Naive thymus-derived CD8-positive, alpha-beta T cell (primary cell): ENCODE measurements at places on chromosomes 2 and 18. TPM values are rescaled to one million over a fixed set of nuclear protein-coding genes. Genes with fewer than 3 reads are reported as not detected.

- H3K36me3 ChIP-seq: no peaks in the 10 kb centered on the region
- no peak for DNase-seq
- H3K27me3 ChIP-seq: no peaks in the 10 kb centered on the region
- H3K27ac ChIP-seq: no peak overlapping the region
- H3K4me3 ChIP-seq: no peak overlapping the region
Measured at GRCh38 chr2:213491376-213491775, 207.1 kb downstream of the SPAG16 start.

- H3K27ac ChIP-seq: no peak overlapping the region
- peaks cover 71% of the 10 kb centered on the region for H3K36me3 ChIP-seq
- H3K4me3 ChIP-seq: no peak overlapping the region
- peaks cover 4% of the 10 kb centered on the region for H3K4me1 ChIP-seq
- no peak for DNase-seq
Measured at GRCh38 chr18:79305911-79306310, 89.8 kb upstream of the NFATC1 start.

DNA sequence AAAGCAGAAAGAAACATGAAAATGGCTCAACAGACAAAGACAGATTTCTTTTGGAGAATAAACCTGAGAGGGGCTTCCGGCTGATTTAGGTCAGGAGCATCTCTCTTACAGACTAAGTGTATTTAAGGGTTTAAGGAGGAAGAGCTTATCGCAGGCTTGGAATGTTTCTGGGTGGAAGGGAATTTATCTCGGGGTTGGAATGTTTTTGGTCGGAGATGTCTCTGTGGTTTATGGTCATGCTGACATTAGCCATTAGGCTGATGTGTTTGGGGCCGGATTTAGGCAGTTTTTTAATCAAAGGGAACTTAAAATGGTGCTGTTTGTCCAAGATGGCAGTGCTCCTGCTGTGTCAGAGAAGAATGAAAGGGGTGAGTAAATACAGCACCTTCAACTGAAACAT lies 14.4 kb upstream of the PSMA8 start:
- H3K36me3 ChIP-seq: peaks cover 9% of the 10 kb centered on the region
- DNase-seq: no peak
- H3K4me1 ChIP-seq: peaks cover 8% of the 10 kb centered on the region
- no peak overlapping the region for H3K4me3 ChIP-seq

The REG3A gene
- not detected for total RNA-seq

DNA sequence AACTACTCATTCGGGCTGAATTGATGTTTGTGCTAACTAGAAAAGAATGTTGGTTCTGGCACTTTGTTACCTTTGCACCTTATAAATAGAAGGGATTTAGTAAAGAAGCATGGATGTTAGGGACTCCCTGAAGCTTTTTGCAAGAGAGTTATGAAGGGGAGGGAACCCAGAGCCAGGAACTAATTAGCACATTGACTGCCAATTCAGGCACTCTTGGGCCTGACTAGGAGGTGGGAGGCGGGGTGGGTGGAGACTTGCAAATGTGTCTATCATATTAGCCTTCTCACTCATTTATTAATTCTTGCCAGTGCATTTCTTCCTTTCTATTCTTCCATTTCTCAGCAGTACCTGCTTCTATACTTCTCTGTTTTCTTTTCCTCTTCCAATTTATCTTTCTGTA lies 1022.4 kb downstream of the TMEM182 start:
- no peaks in the 10 kb centered on the region for H3K36me3 ChIP-seq
- H3K27me3 ChIP-seq: no peaks in the 10 kb centered on the region
- no peak overlapping the region for H3K27ac ChIP-seq
- DNase-seq: no peak
- H3K4me1 ChIP-seq: no peaks in the 10 kb centered on the region
- H3K4me3 ChIP-seq: no peak overlapping the region

- no peaks in the 10 kb centered on the region for H3K4me1 ChIP-seq
- no peaks in the 10 kb centered on the region for H3K36me3 ChIP-seq
- no peak overlapping the region for H3K4me3 ChIP-seq
Measured at GRCh38 chr2:24394998-24395397, 34.7 kb upstream of the ITSN2 start.
